ENCODE measurements at places on chromosomes 5 and 9. TPM values are rescaled to one million over a fixed set of nuclear protein-coding genes. Genes with fewer than 3 reads are reported as not detected.

Gene SIT1
- total RNA-seq, result 144 TPM

Gene PCDHB6
- not detected for total RNA-seq

Gene ACOT12
- not detected for total RNA-seq

Gene CACNA1B
- not detected for total RNA-seq

Gene FLT4
- 1.7 TPM for total RNA-seq

Gene CARD9
- total RNA-seq, result 3.1 TPM

Gene FCN2
- total RNA-seq, result not detected

Gene RGS7BP
- total RNA-seq, result not detected

Gene SLC25A2
- 0.56 TPM for total RNA-seq

Gene CCDC69
- total RNA-seq, result 73.1 TPM

Gene PITX1
- 0.14 TPM for total RNA-seq

Gene IGFBPL1
- total RNA-seq, result not detected

Gene TMEM174
- total RNA-seq, result not detected

Gene IL33
- total RNA-seq, result not detected

Gene MIER3
- total RNA-seq, result 24.8 TPM

Gene FOXD4L6
- total RNA-seq, result not detected

Measured in activated CD8-positive, alpha-beta memory T cell treated with anti-CD3 and anti-CD28 coated beads, Interleukin-2, amount 10 ng/mL, durations not matched to agents 7 days and 5 days (primary cell).